ENCODE measurements at places on chromosomes 13 and 19. TPM values are rescaled to one million over a fixed set of nuclear protein-coding genes. Genes with fewer than 3 reads are reported as not detected.

PRODH2 gene
- not detected for polyA plus RNA-seq

LGALS4 gene
- polyA plus RNA-seq, result 0.28 TPM

LSM4 gene
- polyA plus RNA-seq, result 628 TPM

MICOS13 gene
- 118 TPM for polyA plus RNA-seq

CPB2 gene
- polyA plus RNA-seq, result 0.77 TPM

ZNF865 gene
- 0.17 TPM for polyA plus RNA-seq

Measured in GM12878 (cell line).